ENCODE measurements at places on chromosomes 3 and 15. TPM values are rescaled to one million over a fixed set of nuclear protein-coding genes. Genes with fewer than 3 reads are reported as not detected.

- DNase-seq = no peak
- no peak overlapping the region for H3K27ac ChIP-seq
- H3K27me3 ChIP-seq = no peaks in the 10 kb centered on the region
- H3K4me1 ChIP-seq = no peaks in the 10 kb centered on the region
Observed at GRCh38 chr3:140736863-140737460, 59.1 kb downstream of the TRIM42 start.

- H3K4me3 ChIP-seq = no peak overlapping the region
- H3K36me3 ChIP-seq = no peaks in the 10 kb centered on the region
- H3K27me3 ChIP-seq = no peaks in the 10 kb centered on the region
- no peak for DNase-seq
- no peaks in the 10 kb centered on the region for H3K4me1 ChIP-seq
Observed at GRCh38 chr15:76382987-76383728, 46.6 kb downstream of the ISL2 start.

DNA sequence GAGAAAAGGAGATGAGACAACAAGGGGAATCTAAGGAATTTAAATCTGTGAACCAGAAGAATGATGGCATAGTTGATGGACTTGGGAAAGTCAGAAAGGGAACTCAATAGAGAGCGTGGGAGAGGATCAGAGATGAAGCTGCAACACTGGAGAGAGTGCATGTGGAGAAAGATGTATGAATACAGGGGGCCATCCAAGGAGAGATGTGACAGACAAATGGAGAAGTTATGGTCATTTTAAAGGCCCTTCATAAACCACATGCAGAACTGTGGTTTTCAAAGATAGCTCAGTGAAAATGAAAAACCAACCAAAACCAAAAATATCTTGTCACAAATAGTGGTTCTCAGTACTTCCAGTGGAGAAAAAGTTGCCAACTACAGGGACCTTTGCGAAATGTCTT is 265.2 kb downstream of the SUCLG2 start:
- no peaks in the 10 kb centered on the region for H3K36me3 ChIP-seq
- DNase-seq = no peak
- no peak overlapping the region for H3K27ac ChIP-seq
- no peaks in the 10 kb centered on the region for H3K27me3 ChIP-seq
- no peaks in the 10 kb centered on the region for H3K4me1 ChIP-seq

GRCh38 chr3:102682741-102683140 is 247.9 kb downstream of the ZPLD1 start:
- no peaks in the 10 kb centered on the region for H3K4me1 ChIP-seq
- no peak overlapping the region for H3K4me3 ChIP-seq
- no peak for DNase-seq

DNA sequence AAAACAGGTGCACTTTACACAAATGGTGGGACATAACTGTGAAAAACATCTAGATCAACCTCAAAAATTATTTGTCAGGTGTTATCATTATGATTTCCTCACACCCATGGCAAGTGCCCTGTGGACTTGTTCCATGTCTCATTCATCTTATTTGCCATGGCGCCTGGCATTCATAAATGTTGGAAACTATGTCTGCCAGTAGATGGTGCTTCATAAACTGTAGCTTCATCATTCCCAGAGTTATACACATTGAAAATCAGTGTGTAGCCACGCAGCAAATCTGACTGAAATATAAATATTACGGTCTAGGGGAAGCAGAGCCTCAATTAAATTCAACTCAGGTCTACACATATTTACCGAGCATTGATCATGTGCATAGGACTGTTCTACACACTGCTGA is 90.7 kb downstream of the IMPG2 start:
- H3K4me3 ChIP-seq = no peak overlapping the region
- no peaks in the 10 kb centered on the region for H3K4me1 ChIP-seq
- DNase-seq = no peak

DNA sequence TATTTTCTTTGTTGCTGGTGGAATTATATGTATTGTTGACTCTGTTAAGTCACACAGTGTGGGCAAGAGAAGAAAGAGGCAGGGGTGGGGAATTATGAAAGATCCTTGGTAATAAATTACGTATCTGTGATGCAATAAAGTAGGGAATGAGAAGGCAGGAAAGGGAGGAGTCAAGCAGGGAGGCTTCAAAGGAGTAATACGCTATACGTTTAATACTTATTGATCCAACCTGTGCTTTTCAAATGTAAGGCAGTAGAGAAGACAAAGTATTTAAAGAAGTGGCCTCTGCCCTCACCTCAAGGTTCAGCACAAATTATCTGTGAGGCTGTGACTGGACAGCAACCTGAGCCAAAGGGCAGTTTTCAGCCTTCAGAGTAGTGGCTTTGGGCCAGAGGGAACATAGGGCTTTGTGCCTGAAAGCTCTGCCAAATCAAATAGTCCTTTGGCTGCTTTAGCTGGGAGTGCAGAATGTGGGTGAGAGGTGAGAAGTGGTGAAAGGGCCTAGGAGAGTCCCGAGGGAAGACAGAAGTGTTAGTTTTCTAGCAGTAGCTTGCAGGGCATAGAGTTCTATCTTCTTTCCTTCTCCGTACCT is 1.2 kb upstream of the PLIN1 start:
- H3K4me1 ChIP-seq = peaks cover 8% of the 10 kb centered on the region
- no peaks in the 10 kb centered on the region for H3K27me3 ChIP-seq
- DNase-seq = peak; percentile 55
- H3K27ac ChIP-seq = peak overlapping the region; percentile 44
- no peak overlapping the region for H3K4me3 ChIP-seq
- no peaks in the 10 kb centered on the region for H3K36me3 ChIP-seq

GRCh38 chr15:49901321-49901720 is 217.7 kb downstream of the ATP8B4 start:
- H3K27me3 ChIP-seq = no peaks in the 10 kb centered on the region
- H3K4me3 ChIP-seq = no peak overlapping the region
- H3K27ac ChIP-seq = peak overlapping the region; percentile 69
- no peaks in the 10 kb centered on the region for H3K4me1 ChIP-seq
- H3K36me3 ChIP-seq = no peaks in the 10 kb centered on the region

DNA sequence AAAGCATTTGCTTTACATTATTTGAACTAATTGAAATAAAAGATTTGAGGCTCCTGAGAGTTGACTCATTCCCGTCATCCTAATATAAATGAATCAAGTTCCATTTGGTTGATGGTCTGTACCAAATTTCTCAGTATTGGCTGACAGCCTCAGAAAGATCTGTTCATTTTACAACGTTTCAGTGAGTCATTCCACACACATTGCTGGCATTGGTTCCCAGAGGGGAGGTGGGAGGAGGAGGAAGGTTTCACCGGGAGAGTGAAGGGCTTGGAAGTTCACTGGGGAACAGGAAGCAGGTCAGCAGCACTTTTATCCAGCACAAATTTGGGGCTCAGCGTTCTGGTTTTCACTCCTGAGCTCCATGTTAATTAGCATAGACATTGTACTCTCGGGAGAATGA is 176.7 kb upstream of the CADPS start:
- no peak overlapping the region for H3K4me3 ChIP-seq
- DNase-seq = no peak
- no peaks in the 10 kb centered on the region for H3K36me3 ChIP-seq
- no peaks in the 10 kb centered on the region for H3K27me3 ChIP-seq
- H3K27ac ChIP-seq = no peak overlapping the region
- H3K4me1 ChIP-seq = no peaks in the 10 kb centered on the region

GRCh38 chr3:98531622-98532274 is at the start of gene GPR15:
GPR15 (plus strand) TSS chr3:98531978; CDS start chr3:98532034, 56 bp downstream.
- no peak within 1 kb of the TSS for H3K4me3 ChIP-seq
- H3K27ac ChIP-seq = no peak within 1 kb of the TSS
- no peaks in the 10 kb centered on the region for H3K4me1 ChIP-seq
- no peaks in the 10 kb centered on the region for H3K27me3 ChIP-seq
- no peaks in the 10 kb centered on the region for H3K36me3 ChIP-seq

DNA sequence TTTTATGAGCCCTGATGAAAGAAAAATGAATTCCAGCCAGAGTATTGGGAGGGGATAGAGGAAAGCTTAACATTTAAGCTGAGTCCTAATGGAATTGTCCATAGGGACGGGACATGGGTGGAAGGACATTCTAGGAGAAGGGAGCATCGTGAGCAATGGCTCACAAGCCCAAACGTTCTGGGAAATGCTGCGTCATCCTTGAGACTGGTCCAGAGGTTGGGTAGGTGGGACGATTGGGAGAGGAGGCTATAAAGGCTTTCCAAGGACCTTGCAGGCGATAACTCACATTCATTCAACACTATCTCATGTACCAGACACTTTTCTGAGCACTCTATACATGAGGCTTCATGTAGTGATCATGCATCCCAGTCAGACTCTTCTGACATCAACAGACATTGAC is 237.5 kb downstream of the THSD4 start:
- no peak overlapping the region for H3K27ac ChIP-seq
- no peak for DNase-seq
- no peaks in the 10 kb centered on the region for H3K36me3 ChIP-seq

- no peaks in the 10 kb centered on the region for H3K36me3 ChIP-seq
- H3K4me1 ChIP-seq = peaks cover 44% of the 10 kb centered on the region
- H3K27ac ChIP-seq = peak overlapping the region; percentile 55
- H3K4me3 ChIP-seq = no peak overlapping the region
Observed at GRCh38 chr3:190585805-190586630, 72.1 kb downstream of the IL1RAP start.

GRCh38 chr3:118850687-118851086 is 184.0 kb downstream of the IGSF11 start:
- DNase-seq = no peak
- H3K27ac ChIP-seq = no peak overlapping the region
- no peaks in the 10 kb centered on the region for H3K36me3 ChIP-seq
- no peaks in the 10 kb centered on the region for H3K27me3 ChIP-seq
- H3K4me1 ChIP-seq = no peaks in the 10 kb centered on the region
- no peak overlapping the region for H3K4me3 ChIP-seq

The TRIM71 gene
- polyA plus RNA-seq = 5.2 TPM

The TGM4 gene
- polyA plus RNA-seq = 0.06 TPM

The SRGAP3 gene
- polyA plus RNA-seq = 27.7 TPM

The MINDY4B gene
- polyA plus RNA-seq = not detected

The SNX4 gene
- polyA plus RNA-seq = 52.4 TPM

The CEP19 gene
- 3.0 TPM for polyA plus RNA-seq

The DALRD3 gene
- 58.7 TPM for polyA plus RNA-seq

The FRMD5 gene
- polyA plus RNA-seq = 2.4 TPM

The TNNC1 gene
- polyA plus RNA-seq = 41.6 TPM

The MYRIP gene
- 0.69 TPM for polyA plus RNA-seq

The WDR49 gene
- 1.8 TPM for polyA plus RNA-seq

The CPLX3 gene
- polyA plus RNA-seq = not detected
